ENCODE measurements at places on chromosomes 11 and 22.

GRCh38 chr11:111918390-111919256 is at the start of gene C11orf52:
TSS of gene C11orf52 (plus strand) at chr11:111918913. CDS start at chr11:111918973, 60 bp downstream.
- DNase-seq: no peak

DNA sequence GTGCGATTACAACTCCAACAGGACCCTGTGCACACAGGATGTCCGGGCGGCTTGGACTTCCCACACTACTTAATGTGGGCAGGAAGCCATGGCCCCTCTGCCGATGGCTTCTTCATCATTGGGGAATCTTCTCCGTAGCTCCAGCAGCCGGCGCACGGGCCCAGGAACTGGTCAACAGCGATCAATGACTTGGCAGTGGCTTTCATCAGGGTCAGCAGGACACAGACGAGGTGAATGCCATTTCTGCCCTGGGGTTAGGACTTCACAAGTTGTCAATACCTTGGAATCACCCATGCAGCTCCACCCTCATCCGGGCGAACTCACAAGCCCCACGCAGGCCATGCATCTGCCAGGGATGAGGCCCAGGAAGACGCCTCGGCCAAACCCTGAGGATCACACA is 645.7 kb downstream of the BRD1 start:
- no peak for DNase-seq

DNA sequence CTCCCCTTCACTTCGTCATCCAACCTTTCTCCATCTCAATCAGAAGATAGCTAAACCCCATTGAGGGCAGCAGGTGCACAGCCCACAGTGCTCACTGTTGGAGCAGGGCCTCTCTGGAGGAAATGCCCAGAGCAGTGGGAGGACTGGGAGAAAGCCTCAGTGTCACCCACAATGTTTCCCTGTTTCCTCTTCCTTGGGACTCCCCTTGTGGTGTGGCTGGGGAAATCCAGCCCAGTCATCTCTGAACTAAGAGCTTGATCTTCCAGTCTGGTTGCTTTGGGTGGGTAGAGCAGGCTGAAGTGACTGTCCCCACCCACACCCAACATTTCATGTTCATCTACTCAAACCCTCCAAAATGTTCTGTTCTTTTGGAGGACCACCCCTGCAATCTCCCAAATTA is 29.8 kb upstream of the EED start:
- DNase-seq: no peak

DNA sequence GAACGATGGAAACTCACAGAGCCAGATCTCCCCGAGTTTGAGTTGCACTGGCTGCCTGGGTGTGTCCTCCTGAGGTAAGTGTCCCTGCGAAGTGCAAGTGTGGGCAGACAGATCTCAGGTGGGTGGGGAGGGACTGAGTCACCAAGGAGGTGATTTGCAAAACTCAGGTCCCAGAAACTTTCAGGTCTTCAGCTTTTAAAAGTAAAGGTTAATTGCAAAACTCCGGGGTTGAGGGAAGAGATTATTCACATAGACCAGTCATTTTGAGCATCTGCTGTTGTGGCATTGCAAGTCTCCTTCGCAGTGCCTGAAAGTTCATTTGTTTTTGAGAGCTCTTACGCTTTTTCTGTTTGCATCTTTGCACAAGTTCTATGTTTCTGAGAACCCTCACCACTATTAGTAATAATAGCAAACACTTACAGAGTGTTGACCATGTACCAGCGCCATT is 7.1 kb downstream of the CD44 start:
- DNase-seq: no peak

DNA sequence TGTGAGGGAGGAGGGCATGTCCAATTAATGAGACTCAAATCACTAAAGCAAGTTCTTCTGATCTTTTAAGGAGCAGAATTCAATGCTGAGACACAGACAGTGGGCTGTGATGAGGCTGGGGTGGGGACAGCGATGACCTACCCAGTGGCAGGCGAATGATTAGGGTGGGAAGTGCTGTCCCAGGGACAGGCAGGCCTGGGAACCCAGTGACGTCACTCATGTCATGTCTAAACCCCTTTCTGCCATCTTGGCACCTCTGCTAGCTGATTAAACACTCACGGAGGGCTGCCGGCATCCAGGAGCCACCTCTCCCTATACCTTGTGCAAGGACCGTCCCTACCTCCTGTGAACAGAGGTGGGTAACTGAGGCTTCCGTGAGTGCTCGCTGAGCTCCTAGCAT is 1235.2 kb downstream of the TBC1D22A start:
- DNase-seq: no peak

GRCh38 chr11:93033093-93033492 is 63.6 kb downstream of the MTNR1B start:
- no peak for DNase-seq

- no peak for DNase-seq
Observed at GRCh38 chr11:69473276-69473845, 8.1 kb upstream of the LINC01488 start.

- DNase-seq: no peak
Observed at GRCh38 chr11:118263695-118264568, at the start of gene MPZL2. TSS of gene MPZL2 (minus strand) at chr11:118264297. CDS start at chr11:118264153, 144 bp downstream.

GRCh38 chr11:13010749-13011465 is 1.8 kb downstream of the RASSF10 start:
- no peak for DNase-seq

DNA sequence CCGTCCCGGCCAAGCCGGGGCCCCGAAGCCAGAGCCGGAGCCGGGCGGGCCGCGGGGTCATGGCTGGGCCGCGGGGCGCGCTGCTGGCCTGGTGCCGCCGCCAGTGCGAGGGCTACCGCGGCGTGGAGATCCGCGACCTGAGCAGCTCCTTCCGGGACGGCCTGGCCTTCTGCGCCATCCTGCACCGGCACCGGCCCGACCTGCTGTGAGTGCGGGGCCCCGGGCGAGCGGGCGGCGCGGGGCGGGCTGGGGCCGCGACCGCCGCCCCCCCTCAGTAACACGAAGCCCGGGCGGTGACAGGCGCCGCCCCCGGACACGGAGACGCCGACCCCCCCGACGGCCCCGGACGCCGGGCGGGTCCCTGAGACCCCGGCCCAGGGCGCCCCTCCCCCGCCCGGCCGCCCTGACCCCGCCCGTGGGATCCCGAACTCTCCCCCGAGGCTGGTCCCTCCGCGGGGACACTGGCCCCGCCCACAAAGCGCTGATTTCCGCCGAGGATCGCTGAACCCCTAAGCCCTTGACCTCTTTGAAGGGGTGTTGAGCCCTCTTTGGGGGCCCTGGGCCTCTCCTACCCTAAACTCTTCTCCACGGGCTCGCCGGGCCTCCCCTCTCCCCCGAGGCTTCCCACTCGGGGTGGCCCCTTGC is 389 bp downstream of the MICALL1 start:
- peak; percentile 65 for DNase-seq

DNA sequence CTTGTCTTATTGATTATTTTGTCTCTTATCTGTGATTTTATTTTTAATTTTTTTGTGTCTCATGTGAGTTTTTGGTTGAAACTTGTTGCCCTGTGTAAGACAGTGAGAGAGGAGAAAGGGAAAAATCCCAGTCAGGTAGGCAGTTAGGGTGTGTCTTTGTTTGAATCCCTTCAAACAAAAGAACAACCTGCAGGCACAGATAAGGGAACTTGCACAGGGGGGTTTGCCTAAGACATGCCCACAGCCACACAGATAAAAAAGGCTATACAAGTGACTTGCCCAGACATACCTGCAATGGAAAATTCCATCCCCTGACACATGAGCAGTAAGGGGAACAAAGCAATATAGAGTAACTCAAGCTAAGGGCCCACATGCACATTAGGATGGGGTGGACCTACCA is 127.8 kb upstream of the PLET1 start:
- DNase-seq: no peak

- no peak for DNase-seq
Observed at GRCh38 chr11:16262645-16262955, 93.7 kb downstream of the SOX6 start.

GRCh38 chr11:57055744-57056143 is 67.0 kb downstream of the OR5AK2 start:
- no peak for DNase-seq

DNA sequence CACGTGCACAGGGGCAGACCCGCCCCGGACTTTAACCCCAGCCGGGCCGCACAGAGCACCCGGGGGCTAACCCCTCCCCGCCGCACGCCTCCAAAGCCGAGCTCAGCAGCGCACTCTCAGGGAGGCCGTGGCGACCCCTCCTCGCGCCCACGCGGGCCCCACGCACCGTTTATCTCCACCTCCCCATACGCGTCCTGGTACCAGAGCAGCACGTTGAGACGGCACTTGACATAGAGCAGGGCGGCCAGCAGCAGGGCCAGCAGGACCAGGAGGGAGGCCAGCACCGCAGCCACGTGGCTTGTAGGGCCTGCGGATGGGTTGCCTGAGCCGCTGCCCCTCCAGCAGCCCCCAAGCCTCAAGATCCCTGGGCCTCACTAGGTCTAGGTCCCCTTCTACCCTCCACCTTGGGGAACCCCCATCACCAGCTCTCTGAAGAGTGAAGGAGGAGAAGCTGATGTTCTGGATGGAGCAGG is 7.1 kb downstream of the SIGIRR start:
- no peak for DNase-seq

DNA sequence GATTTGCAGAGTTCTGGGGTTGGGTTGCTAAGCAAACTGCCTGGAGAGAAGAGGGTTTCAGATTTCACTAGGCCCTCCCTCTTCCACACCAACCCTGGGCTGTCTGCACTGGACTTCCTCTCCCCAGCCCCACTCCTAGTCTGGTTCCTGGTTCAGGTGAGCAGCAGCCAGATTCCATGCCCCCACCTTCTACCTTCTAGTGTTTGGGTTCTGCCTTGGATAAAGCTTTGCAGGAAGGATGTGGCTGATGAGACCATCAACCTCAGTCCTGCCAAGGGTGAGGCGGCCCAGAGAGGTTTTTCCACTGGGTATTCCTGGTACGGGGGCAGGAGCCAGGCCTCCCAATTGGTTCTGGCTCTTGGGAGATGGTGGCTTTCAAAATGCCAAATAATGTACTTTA is 68.3 kb downstream of the BCR start:
- no peak for DNase-seq

DNA sequence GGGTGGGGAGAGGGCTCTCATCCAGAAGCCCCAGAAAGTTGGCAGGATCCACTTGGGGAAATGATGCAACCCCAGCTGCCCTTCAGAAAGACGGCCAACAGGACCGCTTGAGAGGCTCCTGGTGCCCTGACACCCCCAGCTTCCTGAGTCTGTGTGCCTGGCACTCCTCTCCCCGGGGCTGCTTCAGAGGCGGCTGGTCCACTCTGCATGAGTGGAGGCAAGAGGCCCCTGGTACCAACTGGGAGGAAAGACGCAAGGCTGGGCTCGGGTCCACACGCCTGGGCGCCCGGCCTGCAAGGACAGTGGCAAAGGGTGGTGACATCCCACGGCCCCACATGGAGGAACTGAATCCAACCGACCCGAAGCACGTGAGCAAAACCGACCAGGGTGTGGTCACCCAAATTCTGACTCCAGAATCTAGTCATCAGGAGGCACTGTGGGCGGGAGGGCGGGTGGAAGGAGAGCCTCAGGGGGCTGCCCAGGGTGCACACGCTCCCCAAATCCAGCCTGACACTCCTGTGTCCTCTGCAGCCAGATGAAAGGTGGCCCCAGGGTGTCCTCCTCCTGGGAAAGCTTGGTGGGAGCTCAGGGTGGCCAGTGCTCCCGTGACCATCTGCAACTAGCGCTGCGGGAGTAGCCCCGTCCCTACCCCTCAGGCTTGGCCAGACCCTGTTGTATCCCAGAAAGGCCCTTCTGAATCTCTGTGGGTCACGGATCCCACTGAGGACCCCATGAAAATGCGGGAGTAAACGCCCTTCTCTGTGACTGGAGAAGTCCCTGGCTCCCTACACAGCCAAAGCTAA is 3.7 kb downstream of the RNH1 start:
- DNase-seq: peak; percentile 82

GRCh38 chr22:20392983-20393704 is 807 bp upstream of the ZNF74 start:
- DNase-seq: no peak

- no peak for DNase-seq
Observed at GRCh38 chr11:19766206-19766605, 53.6 kb downstream of the NAV2 start.

GRCh38 chr22:33303099-33303498 is 244.9 kb upstream of the SYN3 start:
- no peak for DNase-seq

GRCh38 chr11:113666584-113666983 is 39.5 kb downstream of the TMPRSS5 start:
- DNase-seq: no peak
